Vagina (tissue), 2 donors: ENCODE measurements at places on chromosomes 6 and 20.
A peak's percentile ranks its signal among the peaks of the same experiment; 100 is the strongest.

- no peak for DNase-seq
These were observed 32.0 kb upstream of the SYNDIG1 start for GRCh38 chr20:24437196-24438082.

DNA sequence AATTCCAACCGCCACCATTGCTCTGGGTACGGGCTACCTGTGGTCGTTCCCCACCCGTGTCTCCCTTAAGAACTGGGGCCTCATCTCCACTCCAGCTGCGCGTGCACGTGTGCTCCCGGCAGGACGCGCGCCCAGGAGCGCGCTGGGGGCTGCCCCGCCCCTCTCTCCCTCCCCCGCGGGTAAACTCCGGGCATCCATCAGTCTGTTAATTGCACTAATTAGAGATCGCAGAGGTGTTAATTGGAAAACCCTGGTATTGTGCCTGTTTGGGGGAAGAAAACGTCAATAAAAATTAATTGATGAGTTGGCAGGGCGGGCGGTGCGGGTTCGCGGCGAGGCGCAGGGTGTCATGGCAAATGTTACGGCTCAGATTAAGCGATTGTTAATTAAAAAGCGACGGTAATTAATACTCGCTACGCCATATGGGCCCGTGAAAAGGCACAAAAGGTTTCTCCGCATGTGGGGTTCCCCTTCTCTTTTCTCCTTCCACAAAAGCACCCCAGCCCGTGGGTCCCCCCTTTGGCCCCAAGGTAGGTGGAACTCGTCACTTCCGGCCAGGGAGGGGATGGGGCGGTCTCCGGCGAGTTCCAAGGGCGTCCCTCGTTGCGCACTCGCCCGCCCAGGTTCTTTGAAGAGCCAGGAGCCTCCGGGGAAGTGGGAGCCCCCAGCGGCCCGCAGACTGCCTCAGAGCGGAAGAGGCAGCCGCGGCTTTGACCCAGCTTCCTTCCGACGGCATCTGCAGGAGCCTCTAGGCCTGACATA, 14.4 kb downstream of the FOXP4 start:
- no peak for DNase-seq

DNA sequence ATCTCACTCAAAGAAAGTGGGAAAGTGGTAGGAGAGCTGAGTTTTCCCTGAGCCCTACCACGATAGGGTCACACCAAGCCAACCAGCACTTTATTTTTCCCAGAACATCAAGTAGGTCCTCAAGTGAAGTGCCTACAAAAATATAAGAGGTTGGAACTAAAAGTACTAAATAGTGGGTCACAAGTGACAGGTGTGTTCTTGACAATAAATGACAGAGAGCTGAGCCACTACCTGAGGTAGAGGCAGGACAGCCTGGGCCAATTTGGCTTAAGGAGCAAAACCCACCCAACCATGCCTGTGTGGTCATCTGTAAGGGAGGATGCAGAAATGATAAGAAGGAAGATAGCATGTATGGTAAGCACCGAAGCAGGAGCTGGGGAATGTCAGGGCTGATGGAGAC, 154.8 kb upstream of the SSTR4 start:
- DNase-seq = no peak

DNA sequence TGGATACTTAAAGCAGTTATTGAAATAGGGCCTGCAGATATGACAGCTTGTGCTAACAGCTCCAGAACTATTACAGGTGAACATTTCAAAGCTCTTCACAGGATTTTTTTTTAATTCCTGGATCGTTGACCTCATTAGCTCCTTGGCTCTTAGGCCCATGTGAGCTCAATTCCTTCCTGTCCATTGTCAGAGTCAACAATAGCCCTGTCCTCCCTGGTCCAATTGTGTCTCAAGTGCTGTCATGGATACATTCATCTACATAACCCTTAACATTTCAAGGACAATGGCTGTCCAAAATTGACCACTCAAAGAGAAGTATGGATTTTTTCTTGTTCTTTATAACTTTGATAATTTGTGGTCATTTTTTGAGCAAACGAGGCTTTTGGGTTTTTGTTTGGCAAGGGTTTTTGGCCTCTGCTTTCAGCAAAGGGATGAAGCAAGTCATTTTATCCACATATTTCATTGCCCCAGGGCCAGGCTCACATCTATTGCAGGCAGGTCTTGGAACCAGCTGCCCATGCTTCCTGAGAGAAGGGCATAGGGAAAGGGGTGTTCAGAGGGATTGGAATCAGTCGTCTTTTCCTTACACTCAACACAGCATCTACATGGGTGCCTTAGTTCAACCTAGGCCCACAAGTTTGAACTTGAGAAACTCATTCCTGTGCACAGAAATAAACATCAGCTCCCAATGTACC, 282.1 kb downstream of the TPBG start:
- DNase-seq = no peak

- DNase-seq = no peak
These were observed 77.8 kb downstream of the NINL start for GRCh38 chr20:25507385-25508082.

DNA sequence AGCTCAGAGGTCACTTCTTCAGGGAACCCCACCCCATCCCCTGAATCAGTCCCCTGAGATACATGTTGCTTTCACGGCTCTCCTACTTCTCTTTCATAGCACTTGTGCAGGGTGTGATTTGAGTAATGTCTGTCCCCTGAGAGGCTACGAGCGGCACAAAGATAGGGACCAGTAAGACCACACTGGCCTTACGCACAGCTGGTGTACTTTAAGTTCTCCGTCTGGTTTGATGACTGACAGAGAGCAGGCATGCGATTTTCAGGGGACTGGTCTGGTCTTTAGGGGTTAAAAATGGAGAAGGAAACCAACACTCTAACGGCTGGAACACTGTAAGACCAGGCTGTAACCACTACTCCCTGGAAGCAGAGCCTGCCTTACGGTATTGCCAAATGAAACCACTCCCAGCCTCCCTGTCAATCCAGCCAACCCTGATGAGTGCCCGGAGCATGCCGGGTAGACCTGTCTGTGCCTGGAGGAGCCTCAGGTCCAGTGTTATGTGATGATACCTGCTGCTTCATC, 47.1 kb downstream of the ELMO2 start:
- DNase-seq = no peak

GRCh38 chr20:992801-993535, 9.1 kb downstream of the RSPO4 start:
- DNase-seq = no peak

DNA sequence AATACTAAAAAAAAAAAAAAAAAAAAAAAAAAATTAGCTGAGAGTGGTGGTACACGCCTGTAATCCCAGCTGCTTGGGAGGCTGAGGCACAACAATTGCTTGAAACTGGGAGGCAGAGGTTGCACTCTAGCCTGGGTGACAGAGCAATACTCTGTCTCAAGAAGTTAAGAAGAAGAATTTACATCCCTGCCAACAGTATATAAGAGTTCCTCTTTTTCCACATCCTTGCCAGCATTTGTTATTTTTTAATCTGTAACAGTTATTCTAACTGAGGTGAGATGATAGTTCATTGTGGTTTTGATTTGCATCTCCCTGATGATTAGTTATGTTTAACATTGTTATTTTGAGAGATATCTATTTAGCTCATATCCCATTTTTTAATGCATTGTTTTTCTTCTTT, 20.3 kb upstream of the DYNLRB1 start:
- no peak for DNase-seq

- DNase-seq = no peak
These were observed 16.3 kb upstream of the FOXC1 start for GRCh38 chr6:1593286-1593957.

- no peak for DNase-seq
These were observed 50.9 kb downstream of the RPRD1B start for GRCh38 chr20:38084425-38084951.

GRCh38 chr6:165748390-165748789, 85.3 kb upstream of the PDE10A start:
- no peak for DNase-seq

DNA sequence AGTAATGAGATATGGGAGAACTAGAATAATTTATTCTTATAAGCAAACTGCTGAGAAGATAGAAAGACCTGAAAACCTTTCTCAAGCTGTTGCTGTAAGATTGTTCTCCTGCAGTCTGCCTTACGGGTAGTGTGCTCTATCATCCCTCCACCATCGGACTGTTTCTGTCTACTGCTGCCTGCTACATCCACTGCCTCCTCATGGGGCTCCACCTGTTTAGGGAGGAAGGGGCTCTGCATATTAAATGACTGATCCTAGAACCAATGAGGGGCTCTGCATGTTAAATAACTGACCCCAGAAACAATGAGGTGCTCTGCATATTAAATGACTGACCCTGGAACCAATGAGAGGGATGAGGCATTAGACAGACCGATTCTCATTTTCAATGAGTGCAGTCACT, 654.6 kb downstream of the KIF16B start:
- DNase-seq = no peak

DNA sequence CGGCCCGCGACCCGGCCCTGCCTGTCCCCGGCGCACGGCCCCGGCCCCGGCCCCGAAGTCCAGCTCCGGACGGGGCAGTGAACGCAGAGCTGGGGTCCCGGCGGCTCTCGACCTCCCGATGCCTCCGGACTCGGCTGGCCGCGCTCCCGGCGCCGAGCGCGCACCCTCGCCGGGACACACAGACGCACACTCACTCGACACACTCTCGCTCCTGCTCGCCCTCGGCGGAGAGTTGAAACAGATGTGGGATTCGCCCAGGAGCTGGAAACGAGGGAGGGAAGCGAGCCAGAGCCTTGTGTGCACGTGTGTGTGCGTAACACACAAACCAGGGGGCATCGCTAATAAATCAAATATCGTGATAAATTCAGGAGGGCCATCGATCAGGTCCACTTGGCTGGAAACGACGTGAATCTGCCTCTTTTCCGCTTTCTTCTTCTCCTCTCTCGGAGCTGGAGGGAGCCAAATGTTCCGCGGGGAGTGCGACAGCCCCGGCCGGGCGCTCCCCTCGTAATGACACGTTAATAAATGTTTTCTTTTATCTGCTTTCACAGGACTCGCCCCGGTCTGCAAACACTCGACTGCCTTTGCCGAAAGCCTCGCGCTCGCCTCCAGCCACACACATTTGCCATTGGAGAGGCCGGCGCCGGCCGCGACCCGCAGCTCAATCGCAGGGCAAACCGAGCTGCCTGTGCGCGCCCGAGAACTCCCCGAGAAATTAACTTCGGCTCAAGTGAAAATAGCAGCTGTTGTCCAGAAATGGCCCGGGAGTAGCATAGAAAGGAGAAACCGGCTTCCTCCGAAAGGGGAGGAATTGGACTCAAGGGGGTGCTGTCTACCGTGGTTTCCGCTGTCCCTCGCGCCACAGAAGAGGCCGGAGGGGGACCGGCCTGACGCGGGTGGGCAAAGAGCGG, 828 bp upstream of the SULF2 start:
- no peak for DNase-seq

GRCh38 chr6:30895343-30895742, 11.0 kb downstream of the DDR1 start:
- no peak for DNase-seq

- DNase-seq = no peak
These were observed 83.4 kb downstream of the TXNDC5 start for GRCh38 chr6:7827142-7827541.

GRCh38 chr6:78670802-78671201, 196.5 kb upstream of the IRAK1BP1 start:
- no peak for DNase-seq

DNA sequence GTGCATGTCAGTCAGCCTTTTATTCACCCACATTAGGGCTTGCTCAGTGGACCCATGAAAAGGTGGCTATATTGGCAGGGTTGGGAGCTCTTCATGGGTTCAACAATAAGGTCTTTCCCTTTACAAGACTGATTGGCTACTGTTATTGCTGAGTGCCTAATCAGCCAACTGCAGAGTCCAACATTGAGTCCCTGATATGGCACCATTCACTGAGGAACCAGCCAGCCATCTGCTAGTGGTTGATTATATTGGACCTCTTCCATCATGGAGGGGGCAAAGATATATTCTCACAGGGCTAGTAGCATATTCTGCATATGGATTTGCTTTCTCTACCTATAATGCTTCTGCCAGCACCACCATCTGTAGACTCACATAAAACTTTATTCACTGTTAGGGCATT, 69.9 kb downstream of the CDKAL1 start:
- no peak for DNase-seq

DNA sequence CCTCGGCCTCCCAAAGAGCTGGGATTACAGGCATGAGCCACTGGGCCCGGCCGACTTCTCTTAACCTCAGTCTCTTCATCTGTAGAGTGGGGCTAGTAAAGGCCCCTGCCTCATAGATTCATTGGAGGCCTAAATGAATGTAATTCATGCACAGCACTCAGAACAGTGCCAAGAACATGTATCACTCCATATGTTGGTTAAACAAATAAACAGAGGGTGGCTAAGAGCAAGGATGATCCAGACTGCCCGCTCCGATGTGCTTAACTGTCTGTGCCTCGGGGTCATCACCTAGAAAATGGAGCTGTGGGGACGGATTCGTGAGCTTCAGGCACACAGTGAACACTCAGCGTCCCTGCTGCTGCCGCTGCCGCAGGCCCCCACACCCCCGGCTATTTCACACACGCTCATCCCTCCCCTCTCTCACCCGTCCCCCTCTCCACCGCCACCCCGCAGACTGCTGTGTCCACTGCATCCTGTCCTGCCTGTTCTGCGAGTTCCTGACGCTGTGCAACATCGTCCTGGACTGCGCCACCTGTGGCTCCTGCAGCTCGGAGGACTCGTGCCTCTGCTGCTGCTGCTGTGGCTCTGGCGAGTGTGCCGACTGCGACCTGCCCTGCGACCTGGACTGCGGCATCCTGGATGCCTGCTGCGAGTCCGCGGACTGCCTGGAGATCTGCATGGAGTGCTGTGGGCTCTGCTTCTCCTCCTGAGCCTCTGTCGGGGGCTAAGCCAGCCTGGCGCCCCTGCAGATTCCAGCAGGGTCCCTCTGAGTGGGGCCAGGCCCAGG, 14.8 kb downstream of the MDFI start:
- DNase-seq = no peak

- no peak for DNase-seq
These were observed 1.2 kb upstream of the ACSS1 start for GRCh38 chr20:25058847-25059810.

- DNase-seq = no peak
These were observed 38.5 kb downstream of the DLGAP4 start for GRCh38 chr20:36344517-36345132.

DNA sequence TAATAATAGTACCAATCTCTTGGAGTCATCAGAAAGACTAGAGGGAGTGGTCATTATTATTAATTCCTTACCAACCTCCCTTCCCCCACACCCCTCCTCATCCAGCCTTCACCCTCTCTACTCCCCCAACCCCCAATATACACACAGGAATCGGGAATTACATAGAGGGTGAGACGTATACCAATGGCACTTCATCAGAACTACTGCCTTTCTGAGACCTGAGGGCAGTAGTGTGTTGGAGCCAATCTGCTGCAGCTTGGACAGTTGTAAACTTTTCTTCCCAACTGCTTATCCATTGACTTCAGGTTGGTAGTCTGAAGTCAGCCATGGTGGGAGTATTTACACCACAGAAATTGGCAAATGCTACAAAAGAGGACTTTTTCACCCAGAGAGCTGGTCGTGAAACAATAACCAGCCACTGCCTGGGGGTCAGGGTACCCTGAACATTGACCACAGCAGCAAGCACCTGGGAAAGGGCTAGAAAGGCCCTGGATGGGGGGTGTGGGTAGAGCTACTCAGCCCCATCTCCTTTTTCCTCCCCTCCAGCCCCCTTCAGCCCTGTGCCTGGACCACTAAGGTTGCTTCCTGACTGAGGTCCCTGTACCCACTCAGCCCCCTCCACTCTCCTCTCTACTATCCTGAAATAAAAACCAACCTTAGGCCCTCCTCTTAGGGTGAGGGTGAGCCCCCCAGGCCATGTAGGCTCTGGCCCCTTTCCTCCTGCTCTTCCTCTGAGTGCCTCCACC, 161.5 kb downstream of the MRPL14 start:
- peak; percentile 37 for DNase-seq
